ENCODE measurements at places on chromosomes 2 and 18.
A peak's percentile ranks its signal among the peaks of the same experiment; 100 is the strongest.

- no peak for DNase-seq
These were observed 319.4 kb upstream of the NCKAP5 start for GRCh38 chr2:133887676-133888040.

DNA sequence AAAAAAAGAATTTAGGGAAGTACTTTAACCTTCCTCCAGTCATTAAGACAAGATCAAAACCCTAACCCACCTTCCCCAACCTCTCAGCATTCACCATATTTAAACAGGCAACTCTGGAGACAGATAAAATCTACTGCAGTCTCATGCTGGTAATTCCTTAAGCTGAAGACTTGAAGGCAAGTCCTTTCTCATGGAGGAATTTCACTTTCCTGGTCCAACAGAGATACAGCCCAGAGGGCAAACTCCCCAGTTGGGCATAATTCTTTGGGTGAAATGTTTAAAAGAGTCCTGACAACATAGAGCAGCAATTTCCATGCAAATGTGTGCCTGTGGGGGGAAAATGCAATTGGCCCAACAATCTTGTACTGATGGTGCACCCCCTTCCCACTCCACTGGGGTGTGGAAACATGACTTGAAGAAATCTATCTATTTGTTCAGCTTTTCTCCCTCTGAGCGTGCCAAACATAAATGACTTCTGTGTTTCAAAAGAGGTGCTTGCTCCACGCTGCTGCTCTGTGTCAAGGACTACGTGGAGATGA lies 131.8 kb upstream of the HNRNPA3 start:
- no peak for DNase-seq

- no peak for DNase-seq
These were observed 2.2 kb downstream of the CFAP221 start for GRCh38 chr2:119546447-119546767.

DNA sequence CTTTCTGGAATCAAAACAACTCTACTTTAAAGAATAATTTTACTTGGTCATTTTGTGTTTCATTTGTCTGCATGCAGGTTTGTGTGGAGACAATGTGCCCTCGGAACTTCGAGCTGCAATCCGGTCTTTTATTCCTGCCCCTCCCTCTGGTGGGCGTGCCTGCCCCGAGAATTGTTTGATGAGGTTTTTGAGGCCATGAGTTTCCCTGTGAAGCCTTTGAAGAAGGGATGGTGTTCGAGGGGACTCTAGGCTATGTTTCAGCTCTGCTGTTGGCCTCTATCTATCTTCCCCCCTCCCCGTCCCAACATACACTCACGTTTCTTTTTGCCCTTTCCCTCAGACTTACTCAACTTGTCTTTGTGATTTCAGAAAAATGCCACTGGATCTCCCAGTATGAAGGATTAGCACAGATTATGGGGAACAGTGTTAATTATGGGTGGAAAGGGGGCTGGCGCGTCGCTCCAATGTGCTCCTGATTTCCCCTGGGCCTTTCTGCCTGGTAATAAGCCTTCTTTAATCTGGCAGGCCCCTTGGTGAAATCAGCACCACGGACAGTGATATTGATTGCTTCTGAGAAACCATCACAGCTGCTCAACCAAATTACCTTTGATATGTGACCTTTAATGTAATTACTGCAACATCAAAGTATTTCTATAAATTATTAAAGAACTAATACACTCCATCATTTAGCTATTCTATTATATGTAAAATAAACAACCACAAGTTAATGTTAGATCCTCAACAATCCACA lies 82.2 kb downstream of the CELF4 start:
- DNase-seq: no peak

- DNase-seq: no peak
These were observed 266.8 kb upstream of the LYPD1 start for GRCh38 chr2:132936791-132937190.

- DNase-seq: no peak
These were observed 87.5 kb downstream of the TMEM131 start for GRCh38 chr2:97908208-97908676.

DNA sequence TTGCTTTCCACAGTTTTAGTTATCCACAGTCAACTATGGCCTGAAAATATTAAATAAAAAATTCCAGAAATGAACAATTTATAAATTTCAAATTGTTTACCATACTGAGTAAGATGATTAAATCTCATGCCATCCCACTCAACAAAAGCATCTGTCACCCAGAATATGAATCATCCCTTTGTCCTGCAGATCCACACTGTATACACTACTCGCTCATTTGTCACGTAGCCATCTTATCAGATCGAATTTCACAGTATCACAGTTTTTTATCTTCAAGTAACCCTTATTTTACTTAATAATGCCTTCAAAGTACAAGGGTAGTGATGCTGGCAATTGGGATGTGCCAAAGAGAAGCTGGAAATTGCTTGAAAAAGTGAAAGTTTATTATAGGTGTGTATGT lies 291.8 kb upstream of the LRATD1 start:
- DNase-seq: no peak

- DNase-seq: no peak
These were observed 1.7 kb upstream of the FN1 start for GRCh38 chr2:215437614-215438013.

- DNase-seq: no peak
These were observed 159.2 kb upstream of the DTNA start for GRCh38 chr18:34550902-34551301.

GRCh38 chr2:186485871-186486650 lies at the start of gene ZC3H15:
TSS of gene ZC3H15 (plus strand) at chr2:186486260. CDS start at chr2:186486383, 123 bp downstream.
- DNase-seq: peak; percentile 93

DNA sequence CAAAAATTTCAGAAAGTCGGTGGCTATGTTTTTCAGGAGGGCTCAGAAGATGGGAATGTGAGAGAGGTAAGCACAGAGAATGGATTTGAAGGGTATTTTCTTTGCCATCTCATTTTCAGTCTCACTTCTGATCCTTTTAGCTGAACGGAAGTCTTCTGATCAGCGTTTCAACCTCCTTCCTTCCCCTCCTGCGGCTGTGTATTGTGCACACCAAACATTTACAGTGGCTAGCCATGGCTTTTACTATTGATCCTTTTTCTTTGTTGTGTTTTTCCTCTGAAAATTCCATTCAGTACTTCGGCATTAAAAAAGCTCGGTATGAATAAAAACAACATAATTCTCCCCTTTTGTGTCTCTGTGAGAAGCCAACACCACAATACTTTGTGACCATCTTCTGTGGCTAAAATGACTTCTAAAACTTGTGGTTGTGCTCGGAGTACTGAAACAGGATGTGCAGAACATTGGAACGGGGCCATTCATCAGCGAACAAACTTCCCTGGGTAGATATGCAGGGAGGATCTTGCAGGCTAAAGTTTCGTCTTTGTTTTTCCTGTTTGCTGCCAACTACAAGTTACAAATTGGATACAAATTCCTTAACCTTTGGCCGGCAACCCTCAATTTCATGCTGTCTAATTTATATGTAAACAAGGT lies 260.8 kb upstream of the FAM98A start:
- DNase-seq: no peak

DNA sequence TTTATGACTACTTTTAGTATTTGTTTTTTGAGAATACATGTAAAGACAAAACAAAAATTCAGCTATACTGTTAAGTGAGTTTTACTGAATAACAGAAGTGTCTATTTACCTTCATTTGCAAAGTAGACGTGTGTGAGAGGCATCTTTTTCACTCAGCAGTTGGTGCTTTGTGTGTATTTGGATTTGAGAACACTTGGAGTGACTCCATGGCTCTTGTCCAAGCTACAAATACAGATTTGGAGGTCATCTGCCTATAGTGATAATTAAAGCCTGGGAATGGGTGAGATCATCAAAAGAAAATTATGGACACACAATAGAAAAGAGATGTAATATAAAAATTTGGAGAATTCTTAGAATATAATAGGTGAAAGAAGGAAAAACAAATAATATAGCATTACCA lies 6.2 kb downstream of the NAB1 start:
- DNase-seq: peak; percentile 49

DNA sequence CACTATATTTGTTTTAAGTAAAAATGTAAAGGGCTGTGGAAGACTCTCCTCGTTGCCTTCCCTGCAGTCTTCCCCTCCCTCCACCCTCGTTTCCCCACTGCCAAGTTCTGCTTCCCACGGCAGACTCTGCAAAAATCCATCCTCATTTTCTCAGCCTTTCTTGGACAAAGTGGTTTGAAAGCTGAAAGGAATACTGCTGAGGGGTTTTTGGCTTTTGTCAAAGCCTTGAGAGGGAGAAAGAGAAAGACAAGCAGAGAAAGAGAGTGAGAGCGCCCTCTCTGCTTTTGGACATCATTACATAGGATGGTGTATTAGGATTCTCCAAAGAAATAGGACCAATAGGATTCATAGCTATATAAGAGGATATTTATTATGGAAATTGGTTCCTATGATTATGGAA lies 455.9 kb upstream of the SOX11 start:
- DNase-seq: no peak

- no peak for DNase-seq
These were observed 11.0 kb downstream of the FIGLA start for GRCh38 chr2:70779491-70779890.

- DNase-seq: no peak
These were observed 235.4 kb upstream of the SLC14A2 start for GRCh38 chr18:45379903-45380302.

- no peak for DNase-seq
These were observed 424.4 kb upstream of the ID2 start for GRCh38 chr2:8257502-8257901.

DNA sequence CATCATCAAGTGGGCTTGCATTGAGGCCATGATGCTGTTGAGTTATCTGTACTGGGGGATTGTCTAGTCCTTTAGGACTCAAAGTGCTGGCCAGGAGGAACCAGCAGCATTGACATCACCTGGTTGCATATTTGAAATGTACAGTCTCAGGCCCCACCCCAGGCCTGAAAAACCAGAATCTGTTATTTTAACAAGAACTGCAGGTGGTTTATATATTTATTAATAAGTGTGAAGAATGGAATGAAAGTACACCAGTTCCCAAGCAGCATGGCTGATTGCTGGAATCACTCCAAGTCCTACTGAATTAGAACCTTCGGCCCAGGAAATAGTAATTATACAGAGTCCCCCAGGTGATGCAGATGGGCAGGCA lies 2.8 kb downstream of the IL1F10 start:
- DNase-seq: no peak

DNA sequence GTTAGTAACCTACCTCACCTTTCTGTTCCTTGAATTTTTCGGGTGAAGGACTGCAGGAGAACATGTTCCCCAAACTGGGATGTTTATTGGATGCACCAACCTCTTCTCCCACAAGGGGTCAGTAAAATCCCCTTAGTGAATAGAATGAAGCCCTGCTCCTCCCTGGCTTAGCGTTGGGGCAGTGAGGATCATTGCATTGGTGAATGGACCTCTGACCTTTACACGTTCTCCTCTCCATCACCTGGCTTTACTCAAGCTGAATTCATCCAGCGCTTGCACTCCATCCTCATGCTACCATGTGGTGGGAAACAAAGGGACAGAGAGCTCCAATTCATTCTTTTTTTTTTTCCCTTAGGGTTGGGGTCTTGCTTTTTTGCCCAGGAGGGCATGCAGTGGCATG lies 157.2 kb downstream of the MIB1 start:
- DNase-seq: peak; percentile 35

GRCh38 chr2:207584952-207585351 lies 40.2 kb downstream of the METTL21A start:
- no peak for DNase-seq

- DNase-seq: peak; percentile 85
These were observed 5.1 kb downstream of the NOL4 start for GRCh38 chr18:34219651-34220050.

- DNase-seq: peak; percentile 78
These were observed 196.4 kb downstream of the HRH4 start for GRCh38 chr18:24656551-24657443.

DNA sequence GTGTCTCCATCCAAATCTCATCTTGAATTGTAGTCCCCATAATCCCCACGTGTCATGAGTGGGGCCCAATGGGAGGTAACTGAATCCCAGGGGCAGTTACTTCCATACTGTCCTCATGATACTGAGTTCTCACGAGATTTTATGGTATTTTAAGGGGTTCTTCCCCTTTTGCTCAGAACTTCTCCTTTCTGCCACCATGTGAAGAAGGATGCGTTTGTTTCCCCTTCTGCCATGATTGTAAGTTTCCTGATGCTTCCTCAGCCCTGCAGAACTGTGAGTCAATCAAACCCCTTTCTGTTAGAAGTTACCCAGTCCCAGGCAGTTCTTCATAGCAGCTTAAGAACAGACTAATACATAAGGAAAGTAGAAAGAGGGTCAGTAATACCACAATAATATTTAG lies 480.4 kb downstream of the KCNJ3 start:
- no peak for DNase-seq

GRCh38 chr2:216420367-216421101 lies 8.2 kb downstream of the SMARCAL1 start:
- no peak for DNase-seq

DNA sequence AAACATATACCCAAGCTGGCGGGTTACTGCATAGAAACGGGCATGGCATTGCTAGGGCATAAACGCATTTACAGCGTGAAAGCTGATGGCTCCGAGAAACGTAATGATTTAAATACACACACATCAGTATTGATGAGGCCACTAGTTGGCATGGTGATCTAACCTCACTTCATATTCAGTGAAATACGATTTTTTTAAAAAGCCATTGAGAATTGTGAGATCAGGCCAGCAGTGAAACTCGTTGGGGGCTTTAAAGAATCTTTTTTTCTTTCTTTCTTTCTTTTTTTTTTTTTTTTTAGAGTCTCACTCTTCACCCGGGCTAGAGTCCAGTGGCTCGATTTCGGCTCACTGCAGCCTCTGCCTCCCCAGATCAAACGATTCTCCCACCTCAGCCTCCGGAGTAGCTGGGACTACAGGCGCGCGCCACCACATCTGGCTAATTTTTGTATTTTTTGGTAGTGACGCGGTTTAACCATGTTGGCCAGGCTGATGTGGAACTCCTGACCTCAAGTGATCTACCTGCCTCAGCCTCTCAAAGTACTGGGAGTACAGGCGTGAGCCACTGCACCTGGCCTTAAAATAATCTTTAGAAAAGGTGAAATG lies 2.4 kb upstream of the SMAD7 start:
- DNase-seq: no peak

DNA sequence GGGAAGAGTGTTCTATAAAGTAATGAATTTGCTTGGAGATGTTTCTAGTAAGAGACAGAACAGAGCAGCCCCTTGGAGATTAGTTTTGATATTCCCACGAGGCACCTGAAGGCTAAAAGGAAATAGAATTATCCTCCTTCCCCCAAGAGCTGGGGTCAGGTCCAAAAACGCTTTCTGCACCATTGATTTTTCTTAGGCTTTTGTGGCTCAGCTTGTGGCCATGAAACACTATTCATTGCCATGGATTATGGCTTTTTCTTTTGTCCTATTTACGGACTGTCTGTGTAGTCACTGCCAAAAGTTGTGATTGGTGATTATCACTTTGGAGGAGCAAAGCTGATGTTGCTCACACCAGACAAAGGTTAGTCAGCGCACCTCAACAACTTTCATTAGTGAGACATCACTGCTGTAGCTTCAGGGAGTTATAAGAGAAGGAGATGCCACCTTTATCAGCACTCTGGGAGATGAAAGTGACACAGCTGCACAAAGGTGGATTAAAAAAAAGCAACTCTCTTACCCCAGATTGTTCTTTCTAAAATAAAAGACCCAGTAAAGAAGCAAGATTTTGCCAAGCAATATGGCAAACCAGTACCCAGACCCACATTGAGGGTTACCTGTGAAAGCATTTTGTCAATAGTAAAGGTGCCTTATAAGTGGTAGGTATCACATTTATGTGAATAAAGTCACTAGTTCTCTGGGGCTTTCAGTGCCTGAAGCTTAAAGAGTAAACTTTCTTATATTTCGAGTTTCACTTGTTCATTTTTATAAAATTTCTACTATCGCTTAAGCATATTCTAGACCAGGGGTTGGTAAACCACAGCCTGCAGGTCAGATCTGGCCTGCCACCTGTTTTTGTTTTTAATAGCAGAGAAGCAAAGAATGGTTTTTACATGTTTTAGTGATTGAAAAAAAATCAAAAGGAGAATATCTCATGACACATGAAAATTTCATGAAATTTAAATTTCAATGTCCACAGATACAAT lies 10.6 kb downstream of the CXCR4 start:
- no peak for DNase-seq
